ENCODE measurements at places on chromosomes 7 and 10.

- no peak for DNase-seq
These were observed 26.7 kb upstream of the CDCA7L start for GRCh38 chr7:21972397-21972784.

GRCh38 chr7:46948716-46949115, 633.2 kb downstream of the TNS3 start:
- DNase-seq: no peak

DNA sequence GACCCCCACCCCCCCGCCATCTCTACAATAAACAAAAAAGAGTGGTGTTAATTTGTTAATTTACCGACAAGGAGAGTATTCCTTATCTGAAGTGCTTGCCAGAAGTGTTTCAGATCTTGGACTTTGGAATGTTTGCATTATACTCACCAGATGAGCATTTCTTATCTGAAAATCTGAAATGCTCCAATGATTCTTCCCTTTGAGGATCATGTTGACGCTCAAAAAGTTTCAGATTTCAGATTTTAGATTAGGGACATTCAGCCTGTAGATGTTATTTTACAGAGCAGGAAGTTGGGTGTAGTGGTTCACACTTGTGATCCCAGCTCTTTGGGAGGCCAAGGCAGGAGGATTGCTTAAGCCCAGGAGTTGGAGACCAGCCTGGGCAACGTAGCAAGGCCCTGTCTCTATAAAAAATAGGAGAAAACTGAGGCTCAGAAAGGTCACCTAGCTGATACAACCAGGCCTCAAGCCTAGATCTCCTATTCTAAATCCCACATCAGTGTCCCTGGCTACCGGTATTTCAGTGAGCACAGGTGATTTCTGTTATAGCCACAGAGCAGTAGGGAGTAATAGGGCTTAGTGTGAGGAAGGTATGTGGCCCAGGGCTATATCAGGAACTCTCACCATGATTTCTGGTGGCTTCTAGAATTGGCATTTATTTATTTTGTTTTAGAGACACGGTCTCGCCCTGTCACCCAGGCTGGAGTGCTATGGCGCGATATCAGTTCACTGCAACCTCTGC, 35.4 kb downstream of the TMEM120A start:
- no peak for DNase-seq

DNA sequence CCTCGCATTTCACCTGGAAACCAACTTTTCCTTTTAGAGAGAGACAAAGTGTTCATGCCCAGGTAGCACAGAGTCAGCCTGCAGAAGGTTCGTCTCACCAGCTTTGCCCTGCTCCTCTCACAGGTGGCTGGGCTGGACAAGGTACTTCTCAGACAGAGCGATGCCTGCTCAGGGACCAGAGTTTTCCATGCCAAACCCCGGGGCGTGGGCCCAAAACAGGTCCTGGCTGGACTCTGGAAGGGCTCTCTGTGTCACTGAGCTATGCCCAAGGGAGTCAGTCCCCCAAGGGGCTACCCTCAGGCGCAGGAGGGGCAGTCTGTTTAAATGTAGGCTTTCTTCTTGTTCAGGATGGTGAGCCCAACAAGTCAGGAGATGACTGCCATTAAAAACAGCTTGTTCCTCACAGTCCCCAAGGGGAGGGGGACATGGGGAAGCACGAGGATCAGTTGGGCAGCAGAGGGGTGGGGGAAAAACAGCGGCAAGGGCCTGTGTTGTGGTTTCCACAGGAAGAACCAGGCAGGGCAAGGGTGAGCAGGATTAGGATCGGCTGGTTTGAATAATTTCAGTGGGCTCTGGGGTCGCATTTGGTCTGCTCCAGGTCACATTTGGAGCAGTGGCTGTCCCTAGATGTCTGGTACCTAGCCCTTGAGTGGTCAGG, 55.5 kb upstream of the FIGNL1 start:
- no peak for DNase-seq

DNA sequence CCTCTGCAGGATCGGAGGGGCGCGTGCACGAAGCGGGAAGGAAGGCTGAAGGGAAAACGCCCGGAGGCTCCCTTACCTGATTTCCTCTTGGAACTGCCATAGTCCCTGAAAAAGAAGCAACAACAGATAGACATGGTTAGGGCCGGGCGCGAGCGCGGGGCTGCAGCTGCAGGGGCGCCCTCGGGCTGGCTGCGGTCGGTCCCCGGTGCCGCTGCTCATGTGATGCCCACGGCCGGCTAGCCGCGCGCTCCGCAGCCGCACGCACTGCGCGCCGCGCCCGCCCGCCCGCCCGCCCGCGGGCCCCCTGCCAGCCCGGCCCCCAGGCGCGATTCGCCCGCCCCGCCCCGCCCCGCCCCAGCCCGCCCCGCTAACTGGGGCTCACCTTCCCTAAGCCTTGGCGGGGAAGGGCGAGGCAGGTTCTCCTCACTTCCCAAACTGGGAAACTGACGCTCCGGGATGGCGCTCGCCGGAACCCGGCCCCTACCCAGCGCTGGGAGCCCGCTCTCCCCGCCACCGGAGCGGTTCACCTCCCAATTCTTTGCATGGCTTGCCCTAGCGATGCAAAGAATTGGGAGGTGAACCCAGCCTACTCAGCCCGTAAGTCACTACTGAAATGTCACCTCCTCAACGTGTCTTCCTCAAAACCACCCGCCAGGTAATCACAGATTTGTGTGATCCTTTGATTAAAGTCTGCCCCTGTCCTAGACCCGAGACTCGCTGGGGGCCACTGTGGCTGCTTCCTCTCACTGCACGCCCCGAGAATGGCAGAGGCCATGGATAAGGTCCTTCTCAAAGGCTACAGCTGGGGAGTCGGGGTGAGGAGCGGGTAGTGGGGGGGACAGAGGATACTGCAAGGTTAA, 162.2 kb downstream of the SH3PXD2A start:
- no peak for DNase-seq

GRCh38 chr10:116742367-116743265, at the start of gene HSPA12A:
Gene HSPA12A, minus strand, starts transcription at chr10:116742566. Its CDS starts 97 bp downstream, at chr10:116742469.
- DNase-seq: no peak

DNA sequence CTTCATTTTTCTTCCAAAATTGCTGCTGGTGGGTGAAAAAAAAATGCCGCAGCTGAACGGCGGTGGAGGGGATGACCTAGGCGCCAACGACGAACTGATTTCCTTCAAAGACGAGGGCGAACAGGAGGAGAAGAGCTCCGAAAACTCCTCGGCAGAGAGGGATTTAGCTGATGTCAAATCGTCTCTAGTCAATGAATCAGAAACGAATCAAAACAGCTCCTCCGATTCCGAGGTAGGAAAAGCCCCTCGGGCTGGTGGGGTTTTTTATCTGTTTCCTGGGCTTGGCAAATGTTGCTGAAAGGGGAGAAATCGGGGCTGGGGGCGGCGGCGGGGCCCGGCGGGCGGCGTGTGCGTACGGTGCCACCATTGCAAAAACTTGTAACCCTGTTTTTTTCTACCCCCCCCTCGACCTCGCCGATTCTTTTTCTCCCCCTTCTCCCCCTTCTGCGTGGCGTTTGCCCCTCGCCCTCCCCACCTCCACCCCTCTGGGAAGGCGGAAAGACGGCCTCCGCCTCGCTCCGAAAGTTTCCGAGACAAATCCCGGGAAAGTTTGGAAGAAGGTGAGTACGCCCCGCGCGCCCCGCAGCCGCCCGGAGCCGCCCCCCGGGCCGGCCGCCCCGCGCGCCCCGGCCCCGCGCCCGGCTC, 789 bp downstream of the TCF7L2 start:
- DNase-seq: no peak

- no peak for DNase-seq
These were observed 219.2 kb downstream of the ETV1 start for GRCh38 chr7:13770305-13770704.

GRCh38 chr10:87816163-87816897, 1.7 kb downstream of the ATAD1 start:
- no peak for DNase-seq

DNA sequence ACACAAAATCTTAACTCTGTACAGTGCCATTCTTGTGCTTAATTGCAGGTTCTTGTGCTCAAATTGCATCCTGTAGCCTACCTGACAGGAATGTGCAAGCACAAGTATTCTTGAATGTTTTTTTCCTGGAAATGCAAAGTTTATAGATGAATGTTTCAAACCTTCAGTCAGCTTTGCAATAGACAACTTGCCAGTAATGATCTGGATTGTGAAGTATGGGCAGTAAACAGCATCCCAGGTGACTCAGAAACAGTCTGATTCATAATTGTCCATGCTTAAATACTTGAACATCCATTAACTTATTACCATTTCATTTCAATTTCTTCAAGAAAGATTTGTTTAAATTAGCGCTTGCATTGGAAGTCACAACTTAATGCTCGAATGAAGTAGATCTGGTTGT, 347.2 kb downstream of the SDK1 start:
- DNase-seq: no peak

- no peak for DNase-seq
These were observed 148.2 kb downstream of the KCND2 start for GRCh38 chr7:120421151-120421651.

DNA sequence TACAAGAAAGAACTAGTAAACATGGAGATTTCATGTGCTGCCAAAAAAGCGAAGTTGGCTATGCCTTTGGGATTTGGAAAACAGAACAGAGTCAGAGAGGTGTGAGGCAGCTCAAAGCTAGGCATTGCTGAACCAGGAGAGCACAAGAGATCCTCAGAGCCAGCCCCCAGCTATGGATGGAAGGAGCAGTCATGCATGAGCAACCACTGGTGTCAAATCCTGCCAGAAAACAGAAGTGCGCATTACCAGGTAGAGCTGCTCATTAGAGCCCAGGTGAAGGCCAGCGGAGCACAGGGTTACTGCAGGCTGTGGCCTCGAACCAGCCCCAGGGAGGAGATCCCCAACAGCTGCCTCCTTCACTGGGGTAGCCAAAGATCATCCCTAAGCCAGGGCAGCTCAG, 173.2 kb upstream of the KIAA1217 start:
- DNase-seq: no peak

- DNase-seq: no peak
These were observed 350.1 kb downstream of the HGF start for GRCh38 chr7:81419731-81420130.

- no peak for DNase-seq
These were observed 714.1 kb downstream of the PARD3 start for GRCh38 chr10:34101001-34101400.

All from stimulated activated CD4-positive, alpha-beta T cell treated with anti-CD3 and anti-CD28 coated beads, Interleukin-1b, Interleukin-23, amount 100 ng/mL, for 1 hour (primary cell).